ENCODE measurements at places on chromosomes 1 and 21.

DNA sequence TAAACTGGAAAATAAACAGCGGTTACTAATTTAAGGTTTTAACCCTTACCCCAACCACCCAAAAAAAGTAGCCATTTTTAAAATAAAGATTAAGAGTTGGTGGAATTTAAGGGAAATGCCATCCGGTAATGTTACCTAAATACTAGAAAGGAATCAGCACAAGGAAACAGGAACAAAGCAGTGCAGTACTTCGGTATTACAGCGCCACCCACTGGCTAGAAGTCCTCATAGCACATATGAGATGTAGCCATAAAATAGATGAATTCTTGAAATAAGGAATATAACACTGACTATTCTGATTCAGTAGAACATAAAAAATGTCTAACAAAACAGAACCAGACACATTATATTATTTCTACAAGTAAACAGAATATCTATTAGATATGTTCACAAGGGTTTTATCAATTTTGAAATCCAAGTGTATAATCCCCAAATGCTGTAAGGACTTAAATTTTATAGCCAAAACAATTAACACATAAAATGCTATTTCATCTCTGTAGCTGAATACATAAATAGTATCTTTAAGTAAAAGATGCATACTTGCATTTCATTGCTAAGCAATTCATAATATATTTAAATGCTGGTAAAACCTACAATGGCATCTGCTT is 58.8 kb downstream of the FRRS1 start:
- no peak for DNase-seq

DNA sequence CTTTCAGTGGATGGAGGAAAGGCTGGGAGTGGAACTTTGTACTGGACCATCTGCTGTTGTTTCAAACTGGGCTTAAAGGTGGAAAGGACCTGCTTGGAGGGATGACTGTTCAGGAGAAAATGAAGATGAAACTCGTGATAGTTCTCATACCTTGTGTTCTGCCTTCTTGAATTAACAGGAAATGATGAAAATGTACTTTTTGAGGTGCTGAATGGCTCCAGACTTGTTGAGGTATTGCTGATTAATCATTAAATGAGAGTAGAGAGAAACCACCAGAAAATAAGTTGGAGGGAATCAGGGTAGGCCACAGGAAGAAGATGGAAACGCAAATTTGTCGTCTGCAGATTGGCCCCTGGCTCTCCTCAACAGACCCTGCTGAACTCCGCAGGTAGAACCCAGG is 26.2 kb upstream of the ZNF436 start:
- no peak for DNase-seq

DNA sequence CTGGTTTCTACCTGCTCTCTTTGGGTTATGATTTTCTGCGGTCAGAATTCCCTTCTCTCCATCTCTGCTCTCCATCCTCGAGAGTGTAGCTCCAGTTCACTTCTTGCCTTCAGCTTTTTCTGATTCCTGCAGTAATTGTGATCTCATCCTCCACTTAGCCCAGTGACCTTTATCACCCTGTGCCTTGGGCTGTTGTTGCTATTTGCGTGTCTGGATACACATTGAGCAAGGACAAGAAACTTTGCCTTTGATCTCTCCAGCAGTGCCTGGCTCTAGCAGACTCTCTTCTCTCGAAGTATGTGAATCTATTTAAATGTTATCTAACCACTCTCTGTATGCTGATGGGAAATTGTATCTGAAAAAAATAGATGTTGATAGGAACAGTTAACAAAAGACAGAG is 76.4 kb upstream of the MARK1 start:
- no peak for DNase-seq

- no peak for DNase-seq
Observed at GRCh38 chr1:44368471-44369151, 13.6 kb upstream of the ERI3 start.

DNA sequence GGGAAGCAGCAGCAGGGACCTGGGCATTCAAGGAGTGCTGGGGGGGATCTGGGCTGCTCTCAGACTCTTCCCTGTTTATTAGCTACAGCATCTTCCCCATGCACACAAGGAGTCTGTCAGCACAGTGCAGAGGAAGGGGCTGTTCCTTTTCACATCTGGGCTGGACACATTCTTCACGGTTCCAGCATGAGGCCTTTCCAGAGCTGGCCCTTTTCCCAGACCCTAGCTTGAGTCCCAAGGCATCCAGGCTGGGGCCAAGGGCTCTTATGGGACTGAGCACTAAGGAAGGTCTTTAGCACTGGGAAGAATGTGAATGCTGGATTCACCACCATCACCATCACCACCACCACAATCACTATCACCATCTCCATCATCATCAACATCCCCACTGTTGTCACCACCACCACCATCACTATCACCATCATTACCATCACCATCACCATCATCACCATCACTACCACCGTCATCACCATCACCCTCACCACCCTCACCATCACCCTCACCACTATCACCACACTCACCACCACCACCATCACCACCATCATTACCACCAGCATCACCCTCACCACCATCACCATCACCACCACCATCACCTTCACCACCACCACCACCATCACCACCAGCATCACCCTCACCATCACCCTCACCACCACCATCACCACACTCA is 28.4 kb downstream of the PARK7 start:
- no peak for DNase-seq

GRCh38 chr1:1841575-1841995 is 49.3 kb downstream of the GNB1 start:
- DNase-seq: no peak

- DNase-seq: no peak
Observed at GRCh38 chr1:87334351-87335174, 5.9 kb downstream of the LMO4 start.

DNA sequence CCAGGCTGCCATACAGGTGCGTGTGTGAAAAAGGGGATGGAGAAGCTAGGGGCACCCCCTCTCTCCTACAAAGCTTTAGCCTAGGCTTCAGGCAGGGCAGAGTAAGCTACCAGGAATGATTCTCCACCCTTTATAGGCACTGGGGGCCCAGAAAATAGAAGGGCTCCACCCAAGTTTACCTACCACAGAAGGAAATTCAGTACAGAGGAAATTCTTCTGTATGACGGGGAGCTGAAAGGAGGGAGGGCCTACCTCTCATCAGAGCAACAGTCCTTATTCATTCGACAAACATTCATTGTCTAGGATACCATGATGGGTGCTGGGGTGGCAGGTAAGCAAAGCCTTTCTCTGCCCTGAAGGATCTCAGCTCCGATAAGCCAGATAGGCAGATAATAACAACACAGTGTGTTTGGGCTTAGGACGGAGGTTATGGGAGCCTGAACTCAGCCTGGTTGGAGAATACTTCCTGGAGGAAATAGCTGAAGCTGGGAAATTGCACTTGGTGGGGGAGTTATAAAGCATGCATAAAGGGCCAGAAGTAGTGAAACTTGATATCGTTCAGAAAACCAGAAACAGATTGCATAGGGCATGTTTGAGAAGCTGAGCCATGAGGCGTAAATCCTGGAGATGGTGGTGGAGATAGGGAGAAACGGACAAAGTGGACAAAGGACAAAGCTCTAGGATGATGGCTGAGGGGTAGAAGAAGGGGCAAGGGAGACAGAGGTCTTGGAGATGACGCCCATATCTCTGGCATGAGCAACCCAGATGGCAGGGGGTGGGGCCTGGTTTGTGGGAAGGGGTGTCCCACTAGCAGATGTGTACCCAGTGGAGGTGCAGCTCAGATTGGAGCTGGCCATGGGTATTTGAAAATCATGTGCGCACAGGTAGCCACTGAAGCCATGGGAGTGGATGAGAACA is 5.3 kb upstream of the P3R3URF start:
- no peak for DNase-seq

- DNase-seq: no peak
Observed at GRCh38 chr1:147534386-147534785, 6.9 kb upstream of the BCL9 start.

- DNase-seq: no peak
Observed at GRCh38 chr21:38282921-38283320, 26.1 kb downstream of the KCNJ15 start.

DNA sequence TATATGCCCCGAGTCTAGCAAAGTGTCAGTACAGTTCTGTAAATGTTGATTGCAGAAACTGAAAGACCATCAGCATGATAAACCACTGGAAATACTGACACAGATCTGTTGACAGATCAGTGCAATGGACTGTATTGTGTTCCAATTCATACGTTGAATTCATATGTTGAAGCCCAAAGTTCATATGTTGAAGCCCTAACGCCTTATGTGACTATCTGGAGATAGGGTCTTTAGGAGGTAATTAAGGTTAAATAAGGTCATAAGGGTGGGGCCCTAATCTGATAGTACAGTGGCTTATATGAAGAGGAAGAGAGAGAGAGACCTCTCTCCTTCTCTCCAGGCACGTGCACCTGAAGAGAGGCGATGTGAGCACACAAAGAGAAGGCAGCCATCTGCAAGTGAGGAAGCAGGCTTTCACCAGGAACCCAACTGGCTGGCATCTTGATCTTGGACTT is 144.7 kb downstream of the MRPL39 start:
- no peak for DNase-seq

- DNase-seq: no peak
Observed at GRCh38 chr1:245656189-245656717, 501.5 kb downstream of the KIF26B start.

DNA sequence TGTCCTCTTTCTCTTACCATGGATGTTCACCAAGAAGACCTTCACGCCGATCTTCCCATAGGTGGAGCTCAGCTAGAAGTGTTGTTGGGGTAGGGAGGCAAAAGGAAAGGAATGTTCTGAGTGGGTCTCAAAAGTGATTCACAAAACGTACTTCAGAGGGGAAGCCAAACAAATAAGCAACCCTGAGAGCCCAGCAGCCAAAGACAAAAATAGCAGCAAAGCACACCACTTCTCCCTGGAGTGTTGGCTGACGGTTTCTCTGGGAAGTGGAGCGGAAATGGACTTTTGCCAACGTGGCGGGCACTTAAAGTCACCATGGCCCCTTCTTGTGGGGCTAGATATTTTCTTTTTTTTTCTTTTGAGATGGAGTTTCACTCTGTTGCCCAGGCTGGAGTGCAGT is 23.1 kb downstream of the SLC26A9 start:
- no peak for DNase-seq

All from cerebellar nuclear complex (tissue), 1 donor.